ENCODE measurements at places on chromosomes 1 and 21.

DNA sequence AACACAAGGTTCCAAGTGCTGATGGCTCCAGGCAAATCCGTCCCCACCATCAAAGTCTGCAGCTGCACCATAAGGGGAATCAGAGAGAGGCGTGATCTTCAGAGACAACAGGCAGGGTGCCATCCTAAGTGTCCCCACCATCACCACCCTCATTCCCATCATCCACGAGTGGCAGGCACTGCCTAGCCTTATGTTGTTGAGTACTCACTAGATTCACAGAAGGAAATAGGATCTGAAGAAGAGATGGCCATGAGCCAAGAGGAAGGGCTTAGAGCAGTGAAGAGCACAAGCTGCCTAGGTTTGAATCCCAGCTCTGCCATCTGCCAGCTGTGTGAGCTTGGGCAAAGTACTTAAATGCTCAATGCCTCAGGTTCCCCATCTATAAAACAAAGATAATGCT lies 207.3 kb upstream of the CSF3R start:
- DNase-seq: no peak

- DNase-seq: no peak
Measured at GRCh38 chr1:157766792-157767191, 10.1 kb downstream of the FCRL2 start.

GRCh38 chr1:244792188-244792850 lies 43.1 kb upstream of the COX20 start:
- DNase-seq: no peak

- no peak for DNase-seq
Measured at GRCh38 chr1:17581389-17582123, 42.1 kb downstream of the ARHGEF10L start.

GRCh38 chr1:85121744-85122143 lies 73.4 kb upstream of the MCOLN3 start:
- DNase-seq: no peak

GRCh38 chr1:67814121-67814772 lies 19.0 kb downstream of the GNG12 start:
- DNase-seq: no peak

- no peak for DNase-seq
Measured at GRCh38 chr1:233151861-233152260, 143.7 kb downstream of the PCNX2 start.

GRCh38 chr1:220241072-220241663 lies 31.1 kb downstream of the RAB3GAP2 start:
- DNase-seq: no peak

DNA sequence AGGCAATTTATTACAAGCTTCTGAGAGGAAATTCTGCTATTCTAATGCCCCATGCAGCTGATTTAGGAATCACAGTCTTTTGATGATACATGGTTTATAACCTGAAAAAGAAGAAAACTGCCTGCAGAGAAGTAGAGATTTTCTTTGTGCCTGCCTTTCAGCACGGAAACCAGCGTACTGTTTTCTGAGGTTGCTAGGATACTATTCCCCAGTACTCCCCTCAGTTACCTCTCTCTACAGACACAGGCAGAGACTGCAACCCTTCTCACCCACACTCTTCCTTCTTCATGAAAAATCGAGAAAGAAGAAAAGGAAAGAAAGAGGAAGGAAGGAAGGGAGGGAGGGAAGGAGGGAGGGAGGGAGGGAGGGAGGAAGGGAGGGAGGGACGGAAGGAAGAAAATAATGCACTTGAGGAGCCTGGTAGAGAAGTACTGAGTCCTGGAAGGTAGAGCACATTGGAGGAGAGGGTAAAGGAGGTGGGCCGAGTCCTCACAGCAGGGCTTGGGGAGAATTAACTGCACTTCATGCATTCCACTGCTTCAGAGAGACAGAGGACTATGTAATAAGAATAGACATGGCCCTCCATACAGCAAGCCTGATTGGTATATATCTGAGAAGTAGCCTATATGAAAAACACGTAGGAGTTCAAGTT lies 21.9 kb downstream of the RGS2 start:
- no peak for DNase-seq

DNA sequence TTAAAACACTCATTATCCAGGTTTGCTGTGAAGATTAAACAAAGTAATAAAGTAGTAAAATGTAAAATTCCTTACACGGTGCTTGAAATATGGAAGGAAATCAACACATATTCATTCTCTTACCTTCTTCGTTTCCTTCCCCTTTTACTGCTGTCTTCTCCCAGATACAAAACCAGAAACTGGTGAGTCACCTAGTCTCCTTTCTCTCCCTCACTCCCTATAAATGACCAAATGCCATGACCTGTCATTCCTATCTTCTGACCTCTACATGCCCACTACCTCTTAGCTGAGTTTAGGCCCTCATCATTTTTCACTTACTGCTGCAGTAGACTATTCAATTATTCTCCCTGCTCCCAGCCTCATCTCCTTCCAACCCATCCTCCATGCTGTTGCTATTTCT lies 4.3 kb upstream of the NR1I3 start:
- no peak for DNase-seq

DNA sequence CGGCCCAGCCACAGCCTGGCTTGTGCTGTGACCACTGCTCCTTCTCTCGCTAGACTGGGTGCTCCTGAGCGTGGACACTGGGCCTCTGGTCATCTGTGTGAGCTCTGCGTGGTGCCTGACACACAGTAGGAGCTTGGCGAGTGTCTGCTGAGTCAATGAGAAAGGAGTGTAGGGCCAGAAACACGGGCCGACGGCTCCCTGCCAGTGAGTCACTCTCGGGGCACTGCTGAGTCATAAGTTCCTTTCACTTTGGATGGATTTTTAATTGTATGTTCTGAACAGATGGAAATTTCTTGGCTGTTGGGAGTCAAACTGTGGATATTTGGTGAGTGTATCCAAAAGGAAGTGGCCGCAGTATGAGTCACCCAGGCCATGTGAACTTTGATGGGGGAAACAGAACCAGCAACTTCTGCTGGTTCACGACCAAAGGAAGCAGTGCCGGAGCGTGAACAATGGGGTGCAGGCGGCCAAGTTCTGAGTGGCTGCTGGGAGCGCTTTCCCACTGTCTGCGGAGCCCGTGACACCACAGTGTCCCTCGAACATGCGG lies 41.0 kb upstream of the COL18A1 start:
- DNase-seq: no peak

DNA sequence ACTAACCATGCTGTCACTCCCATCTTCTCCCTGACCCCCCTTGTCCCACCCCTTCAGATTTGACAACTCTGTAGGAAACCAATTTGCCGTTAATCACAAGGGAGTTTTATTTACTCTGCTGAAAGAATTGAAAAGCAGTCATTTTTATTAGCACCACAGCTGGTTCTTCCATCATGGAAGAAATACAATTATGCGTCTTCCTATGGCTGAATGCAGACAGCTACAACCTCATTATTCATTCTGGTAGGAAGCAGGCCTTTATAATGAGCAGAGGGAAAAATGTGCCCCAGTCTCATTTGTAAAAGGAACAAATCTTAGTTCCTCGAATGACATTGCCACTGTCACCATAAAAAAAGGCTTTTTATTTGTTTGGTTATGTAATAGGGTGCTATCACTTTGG lies 35.2 kb downstream of the JUN start:
- DNase-seq: no peak

All from activated CD8-positive, alpha-beta memory T cell treated with anti-CD3 and anti-CD28 coated beads, Interleukin-2, amount 50 U/mL, for 4 hours (primary cell).